Hematopoietic multipotent progenitor cell treated with erythropoietin and hydrocortisone succinate and interleukin-3 and kit ligand, for 4 days (in vitro differentiated cells): ENCODE measurements at places on chromosomes 5 and 9.

DNA sequence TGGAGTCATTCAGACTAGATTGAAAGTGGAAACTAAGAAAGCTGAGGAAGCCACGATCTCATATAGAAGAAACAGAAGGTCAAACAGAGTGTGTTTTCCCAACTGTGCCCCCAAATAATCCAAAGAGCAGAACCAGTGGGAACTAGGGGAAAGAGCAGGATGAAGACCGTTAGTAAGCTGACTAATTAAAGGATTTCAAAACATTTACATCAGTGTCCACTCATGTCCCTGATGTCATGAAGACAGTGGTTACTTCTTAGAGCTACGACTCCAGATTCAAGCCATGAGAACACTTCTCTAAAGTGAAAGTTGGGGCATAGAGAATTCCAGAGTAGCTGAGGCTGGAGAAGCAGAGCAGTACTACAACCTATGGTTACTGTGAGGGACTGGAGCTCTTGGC lies 119.6 kb upstream of the SLC12A2 start:
- no peak for DNase-seq

DNA sequence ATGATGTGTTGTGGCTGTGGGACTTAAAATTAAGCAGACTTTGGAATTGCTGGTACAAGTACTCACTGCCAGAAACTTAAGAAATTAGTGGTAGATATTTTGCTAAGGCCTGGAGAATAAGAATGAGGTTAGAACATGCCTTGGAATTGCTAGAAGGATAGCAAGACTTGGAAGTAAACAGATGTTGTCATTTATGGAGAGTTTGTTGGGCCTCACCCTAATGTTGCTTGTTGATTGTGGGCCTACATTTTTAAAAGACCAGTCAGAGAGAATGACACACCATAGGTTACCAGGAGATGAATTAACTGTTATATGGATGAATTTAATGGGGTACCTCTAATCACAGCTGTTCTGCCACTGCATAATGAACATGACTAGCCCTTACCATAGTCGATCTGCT lies 120.1 kb upstream of the GAS1 start:
- no peak for DNase-seq

DNA sequence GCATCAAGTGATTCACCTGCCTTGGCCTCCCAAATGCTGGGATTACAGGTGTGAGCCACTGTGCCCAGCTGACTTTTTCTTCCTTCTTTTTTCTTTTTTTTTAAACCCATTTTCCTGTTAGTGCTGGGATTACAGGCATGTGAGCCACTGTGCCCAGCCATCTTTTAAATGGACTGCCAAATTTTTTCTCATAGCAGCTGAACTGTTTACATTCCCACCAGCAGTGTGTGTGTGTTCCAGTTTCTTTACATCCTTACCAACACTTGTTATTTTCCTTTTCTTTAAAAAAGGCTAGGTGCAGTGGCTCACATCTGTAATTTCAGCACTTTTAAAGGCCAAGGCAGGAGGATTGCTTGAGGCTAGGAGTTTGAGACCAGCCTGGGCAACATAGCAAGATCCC lies 76.9 kb downstream of the UBE2R2 start:
- no peak for DNase-seq

DNA sequence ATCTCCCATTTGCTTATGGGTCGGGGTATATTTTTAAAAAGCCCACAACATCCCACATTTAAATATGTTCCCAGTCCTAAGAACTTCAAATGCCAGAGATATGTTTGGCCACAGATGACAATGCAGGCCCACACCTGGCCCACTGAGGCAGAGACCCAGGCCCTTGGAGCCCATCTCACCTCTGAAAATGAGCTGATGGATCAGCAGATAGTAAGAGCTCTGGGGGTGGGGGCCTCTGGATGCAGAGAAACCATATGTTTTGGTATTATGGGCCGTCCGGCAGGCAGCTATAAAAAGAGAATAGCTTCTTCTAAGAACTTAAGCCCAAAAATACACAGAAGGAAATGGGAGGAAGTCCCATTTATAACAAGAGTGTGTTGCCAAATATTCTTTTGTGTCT lies 256.0 kb downstream of the GRIA1 start:
- DNase-seq, result no peak
